Omental fat pad (tissue), 4 donors: ENCODE measurements at places on chromosomes 2 and 18.

DNA sequence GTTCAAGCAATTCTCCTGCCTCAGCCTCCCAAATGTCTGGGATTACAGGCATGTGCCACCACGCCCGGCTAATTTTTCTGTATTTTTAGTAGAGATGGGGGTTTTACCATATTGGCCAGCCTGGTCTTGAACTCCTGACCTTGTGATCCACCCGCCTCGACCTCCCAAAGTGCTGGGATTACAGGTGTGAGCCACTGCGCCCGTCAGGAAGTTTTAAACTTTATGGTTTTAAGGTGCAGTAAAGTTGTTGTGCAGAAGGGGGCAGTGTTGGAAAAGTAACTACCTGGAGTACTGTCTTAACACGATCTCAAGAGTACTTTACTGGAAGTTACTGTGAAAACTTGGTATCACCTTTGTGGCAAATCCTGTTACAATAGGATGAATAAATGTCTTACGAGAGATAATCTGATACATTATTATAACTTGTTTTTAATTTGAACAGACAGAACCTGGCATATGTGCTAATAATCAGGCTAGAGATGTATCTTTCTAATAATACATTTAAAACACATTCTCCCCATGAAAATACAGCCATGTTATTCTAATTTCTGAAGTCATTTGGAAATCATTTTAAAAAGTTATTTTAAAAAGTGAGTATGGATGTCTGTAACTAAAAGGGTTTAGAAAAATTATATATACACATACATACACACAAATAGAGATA, 10.8 kb downstream of the SPDYA start:
- DNase-seq = no peak

- DNase-seq = no peak
Observed at GRCh38 chr2:42224422-42225067, 55.4 kb downstream of the EML4 start.

DNA sequence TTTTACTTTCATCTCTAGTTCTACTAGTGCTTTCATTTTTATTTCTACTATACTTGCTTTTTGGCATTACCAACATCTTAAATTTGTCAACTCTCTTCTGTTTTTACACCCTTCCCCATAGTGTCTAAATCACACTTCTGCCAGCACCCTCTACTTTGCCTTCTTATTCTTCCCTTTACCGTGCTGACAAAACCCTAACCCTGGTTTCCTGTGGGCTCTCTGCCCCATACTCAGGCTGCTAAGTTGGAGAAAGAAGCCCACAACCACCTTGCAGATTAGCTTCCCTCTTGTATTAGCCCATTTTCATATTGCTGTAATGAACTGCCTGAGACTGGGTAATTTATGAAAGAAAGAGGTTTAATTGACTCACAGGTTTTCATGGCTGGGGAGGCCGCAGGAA, 24.8 kb downstream of the GIGYF2 start:
- no peak for DNase-seq

DNA sequence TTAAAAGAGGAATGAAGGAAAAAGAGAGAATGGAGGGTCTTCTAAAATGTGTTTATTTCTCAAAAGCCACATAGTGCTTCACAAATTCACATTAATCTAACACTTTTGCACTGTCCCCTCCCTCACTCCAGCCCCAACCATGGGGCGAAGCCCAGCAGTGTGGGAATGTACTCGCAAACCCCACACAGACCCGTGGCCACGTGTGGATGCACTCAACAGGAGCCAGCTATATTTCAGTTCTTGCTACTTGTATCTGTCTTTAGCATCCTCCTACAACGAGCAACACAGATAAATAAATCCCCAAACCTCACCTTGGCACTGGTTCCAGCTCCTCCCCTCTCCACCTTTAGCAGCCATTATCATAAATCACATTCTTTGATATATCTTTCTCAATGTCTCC, 91.9 kb upstream of the TMEM200C start:
- DNase-seq = no peak

DNA sequence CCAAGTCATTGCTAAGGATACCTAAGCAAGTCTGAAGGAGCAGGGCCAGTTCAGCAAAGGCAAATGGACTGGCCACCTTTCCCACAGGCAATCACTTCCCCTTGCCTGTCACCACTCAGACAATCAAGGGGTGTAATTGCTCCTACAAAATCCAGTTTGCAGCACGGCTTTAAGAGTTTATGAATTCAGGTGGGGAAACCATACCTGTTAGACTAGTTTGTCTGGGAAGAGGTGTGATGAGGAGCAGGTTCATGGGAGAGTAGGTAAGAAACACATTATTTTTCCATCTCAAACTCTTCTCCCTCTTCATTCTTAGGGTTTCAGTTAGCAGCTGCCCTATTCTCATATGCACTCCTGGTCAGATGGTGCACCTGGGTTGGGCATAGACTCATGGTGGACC, 102.5 kb downstream of the EVA1A start:
- DNase-seq = no peak

- DNase-seq = no peak
Observed at GRCh38 chr2:145402706-145403277, 882.9 kb upstream of the ZEB2 start.

GRCh38 chr2:20698916-20699613, 32.1 kb downstream of the GDF7 start:
- no peak for DNase-seq

DNA sequence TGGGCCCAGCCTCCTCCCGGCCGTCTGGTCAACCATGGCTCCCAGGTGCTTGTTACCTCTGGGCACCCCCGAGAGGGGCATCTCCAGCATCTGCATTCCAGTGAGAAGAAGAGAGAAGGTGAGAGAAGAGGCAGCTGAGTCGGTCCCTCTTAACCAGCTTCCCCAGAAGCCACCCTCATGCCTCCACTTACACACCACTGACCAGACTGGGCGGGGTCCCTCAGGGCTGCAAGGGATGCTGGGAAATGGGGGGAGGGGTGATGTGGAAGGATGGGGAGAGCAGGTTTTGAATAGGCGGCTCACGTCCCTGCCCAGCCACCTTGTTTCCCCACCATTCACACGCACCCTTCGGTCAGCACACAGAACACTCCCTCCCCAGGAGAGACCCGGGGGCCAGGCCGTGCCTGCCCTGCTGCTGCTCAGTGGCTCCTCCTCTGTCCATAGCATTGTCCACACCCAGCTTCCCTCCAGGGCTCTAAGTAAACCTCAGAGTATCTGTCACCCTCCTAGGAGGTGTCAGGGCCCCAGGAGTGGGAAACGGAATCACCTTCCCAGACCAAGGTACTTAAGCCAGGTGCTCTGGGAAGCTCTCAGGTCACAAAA, 34.7 kb downstream of the GBX2 start:
- no peak for DNase-seq

GRCh38 chr18:13003466-13003896, 12.3 kb downstream of the CEP192 start:
- no peak for DNase-seq

DNA sequence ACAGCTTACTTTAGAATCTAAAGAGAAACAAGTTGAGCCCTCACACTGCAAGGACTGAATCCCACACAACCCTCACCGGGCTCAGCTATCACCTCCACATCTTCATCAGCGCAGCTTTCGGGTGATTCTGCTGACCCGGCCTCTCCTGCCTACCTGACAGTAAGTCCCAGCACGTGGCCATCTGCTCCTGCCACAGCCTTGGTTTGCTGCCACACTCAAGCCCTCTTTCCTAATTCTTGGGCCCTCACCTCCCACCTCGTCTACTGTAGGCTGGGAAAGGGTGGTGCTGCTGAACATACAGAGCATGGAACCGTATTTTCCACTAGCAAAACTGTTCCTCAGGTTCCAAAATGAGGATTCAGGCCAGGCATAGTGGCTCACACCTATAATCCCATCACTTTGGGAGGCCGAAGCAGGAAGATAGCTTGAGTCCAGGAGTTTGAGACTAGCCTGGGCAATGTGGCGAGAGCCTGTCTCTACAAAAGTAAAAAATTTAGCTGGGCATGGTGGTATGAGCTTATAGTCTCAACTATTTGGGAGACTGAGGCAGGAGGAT, 55.3 kb upstream of the HAAO start:
- no peak for DNase-seq

DNA sequence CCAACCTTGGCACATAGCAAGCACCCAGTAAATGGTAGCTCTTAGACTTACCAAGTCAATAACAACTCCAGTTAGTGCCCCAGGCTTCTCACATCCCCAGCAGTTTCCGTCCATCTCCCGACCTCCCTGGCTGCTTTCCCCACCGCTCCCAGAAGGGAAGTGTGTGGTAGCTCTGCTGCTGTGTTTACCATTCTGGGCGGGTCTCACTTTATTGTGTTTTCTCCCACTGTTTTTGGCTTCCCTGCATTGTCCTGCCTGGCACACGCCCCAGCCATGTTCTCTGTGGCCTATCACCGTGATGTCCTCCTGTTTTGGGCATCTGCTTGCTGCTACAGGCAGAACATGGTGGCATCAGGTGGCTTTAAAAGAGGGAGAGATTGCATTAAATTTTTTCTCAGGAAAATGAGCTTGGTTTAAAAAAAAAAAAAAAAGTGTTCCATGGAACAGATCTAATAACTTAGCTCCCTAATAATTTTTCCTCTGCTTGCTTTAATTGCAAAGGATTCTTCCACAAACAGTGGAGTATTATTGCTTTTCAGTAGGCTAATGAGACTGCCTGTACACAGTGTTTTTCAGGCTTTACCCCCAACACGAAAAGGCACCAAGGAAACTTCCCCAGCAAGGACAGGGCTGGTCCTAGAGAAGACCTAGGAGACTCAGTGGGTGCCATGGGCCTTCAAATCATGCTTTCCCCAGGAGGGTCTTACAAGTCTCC, 8.0 kb upstream of the COX7A2L start:
- DNase-seq = no peak

GRCh38 chr2:24617424-24617823, 126.4 kb downstream of the NCOA1 start:
- no peak for DNase-seq

- no peak for DNase-seq
Observed at GRCh38 chr2:49177194-49177593, 22.9 kb upstream of the FSHR start.

GRCh38 chr18:56076723-56077122, 488.7 kb upstream of the TCF4 start:
- no peak for DNase-seq

DNA sequence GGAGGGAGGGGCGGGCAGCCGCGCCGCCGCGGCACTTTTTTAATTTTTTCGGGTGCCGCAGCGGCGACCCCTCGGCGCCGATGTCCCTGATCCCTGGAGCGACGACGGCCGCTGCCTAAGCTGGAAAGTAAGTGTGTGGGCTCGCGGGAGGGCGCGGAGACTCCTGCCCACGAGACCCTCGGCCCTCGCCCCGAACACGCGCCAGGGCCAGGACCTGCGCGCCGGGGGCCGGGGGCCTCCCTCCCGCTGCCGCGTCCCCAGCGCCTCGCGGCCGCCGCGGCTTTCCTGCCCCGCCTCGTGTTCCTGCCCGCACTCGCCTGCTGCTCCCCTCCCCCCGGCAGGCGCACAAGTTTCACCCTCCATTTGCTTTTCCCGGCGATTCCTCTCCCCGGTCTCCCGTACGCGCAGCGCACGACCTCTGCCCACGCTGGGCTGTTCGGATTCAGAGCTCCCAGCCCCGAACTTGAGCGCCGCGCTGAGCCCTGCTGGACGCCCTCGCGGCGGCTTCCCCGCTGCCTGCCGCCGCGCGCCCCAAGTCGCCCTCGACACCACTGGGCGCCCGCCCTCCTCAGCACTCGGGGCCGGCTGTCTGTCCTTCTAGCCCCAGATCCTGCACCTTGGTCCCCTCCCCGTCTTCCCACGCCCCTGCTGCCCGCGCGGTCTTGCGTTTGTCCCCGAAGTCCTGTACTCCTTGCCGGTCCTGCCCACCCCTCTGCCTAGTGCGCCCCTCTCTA, 507 bp downstream of the PKP4 start:
- no peak for DNase-seq

DNA sequence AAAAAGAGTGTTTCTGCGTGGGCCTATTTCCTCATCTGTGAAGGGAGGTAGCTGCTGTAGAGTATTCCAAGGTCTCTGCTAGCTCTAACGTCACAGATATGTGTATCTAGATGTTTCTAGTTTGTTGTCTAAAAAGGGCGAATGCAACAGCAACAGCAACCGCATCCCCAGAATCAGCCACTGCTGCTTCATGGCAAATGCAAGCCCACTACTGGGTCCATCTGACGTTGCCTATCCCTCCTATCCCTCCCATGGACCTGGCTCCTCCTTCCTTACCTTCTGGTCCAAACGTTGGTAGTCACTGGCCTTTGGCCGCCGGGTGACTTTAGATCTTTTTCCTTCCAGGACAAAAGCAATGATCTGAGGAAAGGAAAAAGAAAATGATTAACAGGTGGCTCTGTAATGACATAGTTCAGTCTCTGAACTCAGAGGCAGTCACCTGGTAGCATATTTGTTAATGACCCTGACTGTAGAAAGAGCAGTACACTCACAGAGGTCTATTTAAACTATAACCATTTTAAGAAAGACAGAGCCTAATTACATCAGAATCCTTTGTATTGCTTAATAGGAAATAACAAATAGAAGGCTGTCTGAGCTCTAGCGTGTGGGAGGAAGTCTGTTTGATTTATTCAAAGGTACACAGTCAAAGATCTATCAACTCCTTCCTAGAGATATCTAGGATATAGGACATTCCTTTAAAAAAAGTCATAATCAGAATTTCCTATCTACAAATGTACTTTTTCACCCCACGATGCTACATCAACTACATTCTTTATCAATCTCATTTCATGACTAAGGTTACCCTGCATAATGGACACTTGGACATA, 2.9 kb downstream of the TGOLN2 start:
- DNase-seq = no peak

DNA sequence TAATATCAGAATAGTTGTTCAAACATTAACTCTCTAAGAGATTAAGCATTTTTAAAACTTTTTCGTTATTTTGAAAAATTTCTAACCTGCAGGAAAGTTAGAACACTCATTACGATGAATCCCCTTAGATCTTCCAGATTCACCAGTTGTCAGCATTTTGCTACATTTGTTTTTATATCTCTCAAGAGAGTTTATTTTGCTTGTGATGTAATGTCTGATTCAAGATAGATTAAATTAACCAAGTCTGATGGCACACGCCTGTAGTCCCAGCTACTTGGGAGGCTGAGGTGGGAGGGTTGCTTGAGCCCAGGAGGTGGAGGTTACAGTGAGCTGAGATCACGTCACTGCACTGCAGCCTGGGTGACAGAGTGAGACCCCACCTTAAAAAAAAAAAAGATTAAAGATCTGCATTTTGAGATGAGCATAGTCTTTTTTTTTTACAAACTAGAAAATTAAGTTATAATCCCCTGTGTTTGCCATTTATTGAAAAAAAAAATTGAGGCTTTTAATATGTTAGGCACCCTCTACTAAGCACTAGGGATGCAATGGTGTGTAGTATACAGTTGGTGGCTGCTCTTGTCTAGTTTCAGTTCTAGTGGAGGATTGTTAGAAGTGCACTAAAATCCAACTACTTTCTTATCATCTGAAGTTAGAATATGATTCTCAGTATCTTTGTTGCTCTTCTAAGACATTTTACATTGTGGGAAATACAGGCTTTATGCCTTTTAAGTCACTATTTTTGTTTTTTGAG, 20.9 kb downstream of the RAB10 start:
- DNase-seq = no peak

DNA sequence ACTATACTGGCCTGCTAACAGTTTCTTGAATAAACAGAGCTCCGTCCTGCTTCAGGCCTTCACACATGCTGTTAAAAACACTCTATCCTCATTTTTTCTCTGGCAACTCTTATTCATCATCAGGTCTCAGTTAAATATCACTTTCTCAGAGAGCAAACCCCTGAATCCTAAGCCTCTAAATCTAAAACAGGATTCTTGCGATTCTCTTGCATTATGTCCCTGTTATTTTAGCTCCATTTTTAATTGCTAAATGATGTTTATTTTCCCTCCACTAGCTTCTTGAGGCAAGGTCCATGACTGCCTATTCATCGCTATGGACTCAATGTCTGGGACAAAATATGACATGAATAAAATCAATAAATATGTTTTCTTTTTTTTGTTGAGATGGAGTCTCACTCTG, 190.7 kb upstream of the SMAD7 start:
- DNase-seq = no peak

GRCh38 chr2:241728000-241728399, 6.4 kb upstream of the D2HGDH start:
- no peak for DNase-seq
